Stimulated activated CD4-positive, alpha-beta T cell treated with anti-CD3 and anti-CD28 coated beads, Interleukin-2, amount 100 ng/mL, for 24 hours (primary cell): ENCODE measurements at places on chromosomes 4 and X.
A peak's percentile ranks its signal among the peaks of the same experiment; 100 is the strongest.

DNA sequence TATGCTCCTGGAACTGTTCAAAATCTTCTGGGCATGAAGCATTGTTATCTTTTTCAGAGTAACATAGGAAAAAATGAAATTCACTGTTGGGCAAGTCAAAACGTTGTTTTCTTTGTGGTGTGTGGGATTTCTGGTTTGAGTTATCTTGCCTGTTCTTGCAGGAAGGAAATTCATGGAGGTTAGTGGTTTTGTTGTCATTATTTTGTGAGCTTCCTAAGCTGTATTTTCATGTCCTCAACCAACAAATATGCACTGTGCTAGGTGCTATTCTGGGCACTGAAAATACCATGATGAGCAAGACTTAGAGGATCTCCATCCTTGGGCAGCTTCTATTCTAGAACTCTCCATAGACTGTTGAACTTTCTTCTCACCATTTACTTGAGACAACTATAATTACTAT, 16.9 kb downstream of the SPINK2 start:
- DNase-seq: no peak

GRCh38 chr4:163535657-163536056, 41.2 kb downstream of the TMA16 start:
- DNase-seq: no peak

DNA sequence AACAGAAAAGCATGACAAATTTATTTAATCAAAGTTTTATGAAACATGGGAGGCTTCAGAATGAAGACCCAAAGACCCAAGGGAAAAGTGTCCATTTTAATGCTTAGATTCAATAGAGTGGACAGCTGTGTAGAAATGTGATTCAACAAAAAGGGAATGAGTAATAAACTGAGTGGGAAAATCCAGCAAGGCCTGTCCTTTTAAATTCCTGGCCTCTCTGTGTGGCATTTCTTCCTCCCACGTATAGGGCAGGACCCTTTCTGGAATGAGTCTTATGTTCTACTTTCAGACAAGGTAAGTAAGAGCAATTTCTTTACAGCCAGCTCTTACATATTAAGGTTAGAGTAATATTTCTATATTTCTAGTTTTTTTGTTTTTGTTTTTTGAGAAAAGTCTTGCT, 14.5 kb downstream of the AASDH start:
- DNase-seq: no peak

- no peak for DNase-seq
Observed at GRCh38 chr4:54647070-54647469, 10.7 kb upstream of the KIT start.

- DNase-seq: no peak
Observed at GRCh38 chrX:630007-630611, 482 bp upstream of the SHOX start.

GRCh38 chrX:129769467-129770154, 10.1 kb upstream of the SASH3 start:
- DNase-seq: peak; percentile 65

DNA sequence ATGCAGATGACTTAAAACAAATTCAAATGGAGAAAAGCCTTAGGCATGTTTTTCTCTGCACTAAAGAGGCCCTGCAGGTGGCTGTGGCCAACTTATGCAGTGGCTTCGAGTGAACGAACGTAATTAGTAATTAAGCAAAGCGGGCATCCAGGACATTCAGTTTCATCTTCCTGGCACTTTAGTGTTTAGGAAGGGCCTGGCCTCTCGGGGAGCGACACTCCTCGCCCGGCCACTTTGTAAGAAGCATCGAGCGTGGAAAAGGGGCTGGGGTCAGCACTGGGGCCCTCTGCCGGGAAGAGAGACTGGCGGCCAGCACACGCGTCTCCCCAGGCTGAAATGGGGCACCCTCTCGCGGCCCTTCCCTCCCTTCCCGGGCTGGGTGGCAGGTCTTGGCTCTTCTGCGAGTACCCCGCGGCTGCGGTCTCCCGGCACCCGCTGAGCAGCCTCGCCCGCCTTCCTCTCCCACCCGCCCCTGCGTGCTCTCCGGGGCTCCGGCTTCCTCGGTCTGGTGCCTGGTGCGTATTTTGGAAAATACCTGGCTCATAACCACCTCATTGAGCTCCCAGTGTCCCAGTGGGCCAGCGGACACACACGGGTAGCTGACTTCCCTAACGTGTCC, 677 bp upstream of the CYP4V2 start:
- DNase-seq: peak; percentile 51

DNA sequence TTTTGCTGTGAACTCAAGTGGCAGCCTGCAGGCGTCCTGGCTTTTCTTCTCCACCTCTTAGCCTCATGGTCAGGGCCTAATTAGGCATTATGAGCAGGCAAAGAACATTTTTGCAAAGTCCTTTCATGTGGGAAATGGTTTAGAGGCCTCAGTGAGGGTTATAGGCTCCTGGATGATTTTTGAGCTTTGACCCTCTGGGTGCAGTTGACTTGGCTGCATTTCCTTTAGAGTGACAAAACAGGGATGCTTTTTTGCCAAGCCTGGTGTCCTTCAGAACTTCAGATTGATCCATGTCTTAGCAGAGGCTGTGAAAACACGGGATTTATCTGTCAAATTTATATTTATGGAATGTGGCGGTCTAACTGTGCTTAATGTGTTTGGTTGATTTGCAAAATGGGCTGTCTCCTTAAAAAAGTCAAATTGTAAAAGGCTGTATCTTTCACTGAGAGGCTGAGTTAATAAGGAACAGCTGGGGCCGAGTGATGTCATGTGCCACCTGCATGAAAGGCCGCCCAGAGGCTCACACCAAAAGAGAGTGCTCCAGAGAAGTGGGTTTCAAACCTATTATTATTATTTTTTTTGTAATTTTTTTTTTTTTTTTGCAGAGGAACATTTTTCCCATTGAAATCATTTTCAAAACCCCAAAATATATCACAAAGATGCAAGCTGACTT, 192.2 kb upstream of the ARX start:
- DNase-seq: no peak

- no peak for DNase-seq
Observed at GRCh38 chr4:59689149-59689548, 1511.0 kb upstream of the ADGRL3 start.

DNA sequence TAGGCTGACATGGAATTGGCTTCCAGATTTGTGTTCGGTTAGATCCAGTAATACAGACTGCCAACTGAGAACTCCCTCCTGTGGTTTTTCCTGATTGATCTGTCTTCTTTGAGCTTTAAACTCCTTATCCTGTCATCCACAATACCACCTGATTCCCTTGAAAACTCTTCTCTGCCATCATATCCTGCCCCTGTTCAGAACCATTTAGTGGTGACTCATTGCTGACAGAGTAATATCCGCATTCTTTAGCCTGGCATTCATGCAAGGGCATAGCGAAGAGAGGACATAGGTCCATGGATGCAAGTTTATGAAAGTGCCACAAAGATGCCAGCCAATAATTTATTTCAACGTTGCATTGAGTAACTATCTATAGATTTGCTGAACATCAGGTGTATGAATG, 76.6 kb downstream of the ITIH6 start:
- DNase-seq: no peak

- no peak for DNase-seq
Observed at GRCh38 chr4:173590697-173591096, 60.7 kb upstream of the HAND2 start.

- DNase-seq: no peak
Observed at GRCh38 chr4:150176547-150176946, 98.3 kb downstream of the DCLK2 start.

DNA sequence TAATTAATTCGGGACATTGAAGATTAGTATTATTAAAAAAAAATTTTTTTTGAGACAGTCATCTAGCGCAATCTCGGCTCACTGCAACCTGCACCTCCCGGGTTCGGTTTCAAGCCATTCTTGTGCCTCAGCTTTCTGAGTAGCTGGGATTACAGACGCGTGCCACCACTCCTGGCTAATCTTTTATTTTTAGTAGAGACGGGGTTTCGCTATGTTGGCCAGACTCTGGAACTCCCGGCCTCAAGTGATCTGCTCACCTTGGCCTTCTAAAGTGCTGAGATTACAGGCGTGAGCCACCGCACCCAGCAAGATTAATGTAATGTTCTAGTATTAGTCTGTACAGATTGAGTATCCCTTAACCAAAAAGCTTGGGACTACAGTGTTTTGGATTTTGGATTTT, 32.7 kb downstream of the REST start:
- DNase-seq: no peak

GRCh38 chr4:104025251-104025650, 305.5 kb upstream of the TACR3 start:
- DNase-seq: no peak

- DNase-seq: no peak
Observed at GRCh38 chr4:6338175-6338950, 68.7 kb downstream of the WFS1 start.

GRCh38 chr4:67531379-67531962, 13.8 kb downstream of the CENPC start:
- DNase-seq: no peak

DNA sequence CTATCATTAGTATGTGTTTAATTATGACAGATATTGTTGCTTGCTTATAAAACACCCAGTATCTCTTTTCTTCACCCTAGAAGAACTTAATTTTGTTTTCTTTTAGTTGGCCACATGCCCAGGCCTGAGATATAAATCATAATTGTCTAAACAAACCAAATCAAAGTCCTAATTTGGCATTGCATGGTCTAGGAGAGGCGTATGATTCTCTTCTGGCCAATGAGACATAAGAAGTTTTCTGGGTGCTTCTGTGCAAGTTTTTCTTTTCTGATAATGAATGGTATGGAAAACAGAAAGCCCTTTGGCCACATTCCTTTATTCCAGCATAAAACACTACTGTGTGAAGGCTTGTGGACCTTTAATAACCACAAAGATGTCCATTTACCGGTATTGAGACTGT, 192.9 kb upstream of the CTSO start:
- DNase-seq: no peak

DNA sequence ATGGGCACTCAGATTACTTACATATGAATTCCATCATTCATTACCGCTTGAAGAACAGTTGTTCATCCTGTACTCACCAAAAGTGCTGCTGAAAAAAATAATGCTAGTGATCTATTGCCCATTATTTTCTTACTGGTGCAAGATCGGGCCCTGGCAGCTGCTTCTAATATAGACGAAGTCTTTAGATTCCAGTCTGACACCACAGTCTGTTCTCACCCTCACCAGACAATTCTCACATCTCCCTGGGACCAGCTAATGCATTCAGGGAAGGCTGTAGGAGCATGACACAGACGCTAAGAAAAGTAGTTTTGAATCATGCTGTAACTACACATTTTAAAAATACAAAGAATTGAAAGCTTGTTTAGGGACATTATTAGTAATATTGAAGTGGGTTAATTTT, 13.8 kb downstream of the GEMIN8 start:
- DNase-seq: no peak

- no peak for DNase-seq
Observed at GRCh38 chr4:41365681-41366080, 109.0 kb downstream of the UCHL1 start.

DNA sequence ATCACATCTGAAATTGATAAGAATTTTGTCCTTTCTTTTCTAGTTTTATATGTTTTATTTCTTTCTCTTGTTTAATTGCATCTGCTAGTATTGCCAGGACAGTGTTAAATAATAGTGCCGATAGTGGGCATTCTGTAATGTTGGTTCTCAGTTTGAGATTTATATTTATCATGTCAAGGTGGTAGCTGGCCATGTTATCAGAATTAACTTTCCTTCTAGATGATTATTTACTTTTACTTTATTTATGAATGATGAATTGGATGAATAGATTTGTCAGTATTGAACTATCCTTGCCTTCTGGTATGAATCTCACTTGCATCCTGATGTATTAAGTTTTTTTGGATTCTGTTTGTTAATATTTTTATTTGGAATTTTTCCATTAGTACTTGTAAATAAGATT, 42.7 kb downstream of the METAP1 start:
- no peak for DNase-seq

DNA sequence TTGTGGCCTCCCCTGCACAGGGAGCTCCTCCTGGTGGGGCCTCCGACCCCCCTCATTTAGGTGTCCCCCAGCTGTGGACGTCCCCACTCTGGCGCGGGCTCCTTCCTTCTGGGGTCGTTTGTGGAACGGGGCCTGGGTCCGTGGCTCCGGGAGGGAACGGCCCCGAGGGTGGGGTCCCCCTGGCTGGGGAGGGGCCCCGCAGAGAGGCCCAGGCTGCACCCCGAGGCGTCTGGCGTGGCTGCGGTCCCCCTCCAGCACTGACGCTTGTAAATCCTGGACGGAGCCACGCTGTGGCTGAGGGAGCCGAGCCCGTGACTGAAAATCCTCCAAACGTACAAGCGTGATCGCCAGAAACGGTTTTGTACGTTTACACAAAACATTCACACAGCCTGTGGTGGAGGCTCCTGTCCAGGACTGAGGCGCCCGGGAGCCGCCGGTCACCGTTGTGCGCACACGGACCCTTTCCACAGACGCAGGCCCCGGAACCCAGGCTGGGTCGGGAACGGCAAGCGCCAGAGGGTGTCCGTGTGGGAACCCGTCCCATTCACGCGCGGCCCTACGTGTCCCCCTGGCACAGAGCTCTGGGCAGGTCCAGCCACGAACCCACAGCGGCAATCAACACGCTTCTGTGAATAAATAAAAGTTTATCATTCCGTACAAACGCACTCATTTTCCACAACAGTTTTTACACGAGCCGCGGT, 15.2 kb upstream of the GTPBP6 start:
- no peak for DNase-seq

- DNase-seq: peak; percentile 44
Observed at GRCh38 chrX:49273181-49273727, 3.7 kb downstream of the PPP1R3F start.

DNA sequence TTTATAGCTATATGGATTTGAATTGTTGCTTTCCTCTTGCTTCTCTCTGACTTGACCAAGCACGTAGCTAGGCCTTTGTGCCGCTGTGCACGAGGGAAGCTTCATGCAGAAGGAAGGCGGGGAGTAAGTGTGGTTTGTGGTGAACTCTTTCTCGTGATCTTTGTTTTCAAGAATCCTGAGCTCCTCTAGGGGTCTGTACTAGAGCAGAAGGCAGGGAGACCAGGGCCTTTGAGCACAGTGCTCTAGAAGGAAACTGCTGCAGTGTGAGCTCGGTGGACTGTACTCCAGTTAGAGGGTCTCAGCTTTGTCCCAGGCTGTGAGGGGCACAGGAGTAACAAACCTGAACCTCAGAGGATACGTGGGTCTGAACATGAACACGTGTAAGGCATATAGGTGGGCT, 49.0 kb downstream of the AGA start:
- DNase-seq: no peak

DNA sequence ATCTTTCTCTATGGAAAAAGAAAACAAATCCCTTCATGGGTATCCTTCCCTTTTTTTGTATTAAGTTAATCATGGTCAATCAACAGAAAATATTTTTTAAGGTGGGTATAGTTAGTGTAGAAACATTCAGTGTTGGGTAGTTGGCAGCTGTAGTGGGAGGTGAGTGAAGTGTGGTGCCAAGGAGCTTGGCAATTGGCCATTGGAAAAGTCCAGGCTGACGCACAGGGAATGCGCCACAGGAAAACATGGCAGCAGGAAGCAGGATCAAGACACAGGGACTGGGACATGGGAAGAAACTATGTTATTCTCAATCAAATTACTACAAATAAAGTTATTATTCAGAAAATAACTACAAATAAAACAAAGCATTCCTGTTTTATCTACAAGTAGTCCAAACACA, 20.0 kb downstream of the PALLD start:
- DNase-seq: no peak

- DNase-seq: no peak
Observed at GRCh38 chr4:121050300-121050699, 22.0 kb downstream of the NDNF start.
